ENCODE measurements at places on chromosomes 16 and 17.

DNA sequence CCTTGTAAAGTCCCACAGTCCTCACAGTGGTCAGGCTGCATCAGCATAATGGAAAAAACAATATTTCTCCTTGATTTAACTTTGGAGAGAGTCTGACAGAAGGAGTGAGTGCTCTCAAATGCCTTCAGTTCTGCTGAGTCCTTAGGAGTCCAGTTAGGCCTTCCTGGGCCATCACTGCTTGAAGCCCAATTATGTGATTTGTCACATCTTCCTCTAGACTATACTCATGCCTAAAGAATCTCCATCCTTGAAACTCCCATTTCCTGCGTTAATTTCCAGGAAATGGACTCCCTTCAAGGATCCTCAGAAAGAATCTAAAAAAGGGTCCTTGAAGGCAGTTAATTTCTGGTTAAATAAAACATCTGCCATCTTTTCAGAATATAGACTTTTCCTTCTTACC, 52.8 kb downstream of the SLFN5 start:
- DNase-seq, result no peak

GRCh38 chr16:27374804-27375425, 27.1 kb upstream of the IL21R start:
- DNase-seq, result peak; percentile 36

- no peak for DNase-seq
These were observed 17.5 kb downstream of the B9D1 start for GRCh38 chr17:19345067-19345460.

- no peak for DNase-seq
These were observed 2.1 kb downstream of the CPD start for GRCh38 chr17:30380643-30381339.

DNA sequence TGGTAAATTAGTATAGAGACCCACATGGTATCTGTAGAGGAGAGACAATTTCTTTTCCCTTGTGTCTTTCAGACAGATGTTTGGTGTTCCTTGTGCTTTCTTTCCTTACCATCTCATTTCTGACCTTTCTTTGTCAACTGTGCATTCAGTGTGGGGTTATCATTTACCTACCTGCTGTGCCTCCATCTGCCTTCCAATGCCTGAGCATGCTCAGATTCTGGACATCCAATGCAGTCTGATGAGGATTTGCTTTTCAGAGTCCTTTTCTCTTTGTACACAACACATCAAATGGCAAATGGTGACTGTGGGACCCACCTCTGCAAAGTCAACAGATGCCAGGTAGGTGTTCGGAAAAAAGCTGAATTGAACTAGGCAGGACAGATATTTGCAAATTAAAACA, 364.8 kb downstream of the CA10 start:
- no peak for DNase-seq

DNA sequence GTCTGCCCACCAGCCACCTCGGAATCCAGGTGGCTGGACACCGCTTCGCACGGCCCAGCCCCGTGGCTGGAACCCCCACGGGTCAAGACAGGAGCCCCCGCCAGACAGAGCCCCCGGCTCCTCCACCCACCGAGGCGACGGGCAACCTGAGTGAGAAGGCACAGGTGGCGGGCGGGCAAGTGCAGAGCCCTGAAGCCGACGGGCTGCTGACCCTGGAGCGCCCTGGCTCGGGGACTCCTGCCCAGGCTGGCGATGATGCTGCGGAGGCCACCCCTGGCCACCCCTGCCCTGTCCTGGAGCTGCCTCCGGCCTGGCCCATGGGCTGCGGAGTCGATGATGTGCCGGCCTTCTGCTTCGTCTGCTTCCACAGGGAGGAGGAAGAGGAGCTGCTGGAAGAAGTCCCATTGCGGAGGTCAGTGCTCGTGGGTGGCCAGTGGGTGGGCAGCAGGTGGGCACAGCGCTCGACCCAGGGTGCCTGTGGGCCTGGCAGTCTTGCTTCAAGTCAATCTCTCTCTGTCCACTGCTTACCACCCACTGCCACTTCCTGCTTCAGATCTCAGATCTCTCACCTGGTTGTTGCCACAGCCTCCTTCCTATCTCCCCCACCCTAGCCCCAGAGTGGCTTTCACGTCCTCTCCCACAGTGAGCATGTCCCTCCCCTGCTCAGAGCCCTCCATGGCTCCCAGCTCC, 33.1 kb upstream of the SBK1 start:
- no peak for DNase-seq

DNA sequence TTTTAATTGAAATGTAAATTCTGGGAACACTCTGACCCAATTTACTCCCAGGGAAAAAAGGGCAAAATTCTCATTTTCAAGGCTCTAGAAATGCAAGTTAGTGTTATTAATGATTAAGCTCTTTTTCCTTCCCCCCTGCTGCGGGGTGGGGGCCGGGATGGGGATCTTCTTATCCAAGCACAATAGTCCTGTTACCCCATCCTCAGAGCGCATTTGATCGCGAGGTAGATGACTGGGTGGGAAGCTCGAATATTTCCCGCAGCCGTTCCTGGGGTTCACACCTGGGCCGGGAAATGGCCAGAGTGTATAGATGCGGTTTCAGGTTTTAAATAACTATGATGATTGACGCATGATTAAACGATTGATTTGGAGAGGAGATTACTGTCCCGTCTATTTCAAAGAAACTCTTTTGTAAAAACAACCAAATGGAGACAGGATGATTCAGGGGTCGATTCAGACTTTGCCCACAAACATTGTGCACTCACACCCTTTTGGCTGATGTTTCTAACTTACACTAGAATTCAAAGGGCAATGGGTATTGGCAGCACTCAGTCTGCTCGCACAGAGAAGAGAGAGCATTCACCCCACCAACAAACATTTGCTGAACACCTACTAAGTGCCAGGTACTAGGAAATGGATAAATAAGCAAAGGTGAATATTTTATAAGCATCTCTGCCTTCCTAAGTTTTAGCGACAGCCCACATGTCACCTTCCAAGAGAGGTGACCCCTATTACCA, 55.0 kb downstream of the SALL1 start:
- no peak for DNase-seq

GRCh38 chr17:75133001-75133400, 1.5 kb upstream of the NT5C start:
- no peak for DNase-seq

DNA sequence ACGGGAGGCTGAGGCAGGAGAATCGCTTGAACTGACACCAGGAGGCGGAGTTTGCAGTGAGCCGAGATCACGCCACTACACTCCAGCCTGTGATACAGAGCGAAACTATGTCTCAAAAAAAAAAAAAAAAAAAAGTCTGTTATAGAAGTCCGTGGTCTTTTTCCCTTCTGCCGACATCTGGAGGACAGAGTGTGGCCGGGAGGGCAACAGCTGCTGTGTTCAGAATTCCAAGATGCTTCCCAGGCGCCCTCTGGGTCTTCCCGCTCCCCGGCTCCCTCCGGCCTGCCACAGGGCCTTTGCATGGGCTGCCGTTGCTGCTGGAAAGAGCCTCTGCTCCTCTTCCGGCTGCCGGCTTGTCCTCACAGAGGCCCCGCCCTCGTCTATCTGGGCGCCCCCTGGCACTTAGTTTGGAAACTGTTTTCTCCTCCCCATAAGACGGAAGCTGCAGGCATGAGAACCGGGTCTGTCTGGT, 2.4 kb upstream of the CACNA1H start:
- no peak for DNase-seq

GRCh38 chr16:70480127-70481105, 26.0 kb downstream of the FCSK start:
- no peak for DNase-seq

- DNase-seq, result no peak
These were observed 85.3 kb upstream of the NSRP1 start for GRCh38 chr17:30031214-30031869.

DNA sequence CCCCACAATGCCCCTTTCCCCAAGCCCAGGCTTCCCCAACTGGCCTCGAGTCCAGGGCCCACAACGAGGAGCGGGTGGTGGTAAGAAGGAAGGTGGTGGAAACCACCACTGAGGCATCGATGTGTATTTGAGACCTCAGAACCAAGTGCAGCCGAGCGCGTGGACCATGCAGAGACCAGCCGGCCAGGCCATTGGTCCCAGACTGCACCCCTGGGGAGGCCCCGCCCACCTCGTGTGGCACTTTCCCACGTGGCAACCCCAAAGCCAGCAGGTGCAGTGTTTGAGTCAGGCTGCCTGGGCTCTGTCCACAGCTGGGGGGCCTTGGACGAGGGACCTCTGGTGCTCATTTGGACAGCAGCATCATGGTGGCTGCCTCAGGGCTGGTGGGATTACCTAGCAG, 28.1 kb upstream of the BAHCC1 start:
- DNase-seq, result no peak

GRCh38 chr17:21289175-21289901, 4.8 kb downstream of the MAP2K3 start:
- no peak for DNase-seq

DNA sequence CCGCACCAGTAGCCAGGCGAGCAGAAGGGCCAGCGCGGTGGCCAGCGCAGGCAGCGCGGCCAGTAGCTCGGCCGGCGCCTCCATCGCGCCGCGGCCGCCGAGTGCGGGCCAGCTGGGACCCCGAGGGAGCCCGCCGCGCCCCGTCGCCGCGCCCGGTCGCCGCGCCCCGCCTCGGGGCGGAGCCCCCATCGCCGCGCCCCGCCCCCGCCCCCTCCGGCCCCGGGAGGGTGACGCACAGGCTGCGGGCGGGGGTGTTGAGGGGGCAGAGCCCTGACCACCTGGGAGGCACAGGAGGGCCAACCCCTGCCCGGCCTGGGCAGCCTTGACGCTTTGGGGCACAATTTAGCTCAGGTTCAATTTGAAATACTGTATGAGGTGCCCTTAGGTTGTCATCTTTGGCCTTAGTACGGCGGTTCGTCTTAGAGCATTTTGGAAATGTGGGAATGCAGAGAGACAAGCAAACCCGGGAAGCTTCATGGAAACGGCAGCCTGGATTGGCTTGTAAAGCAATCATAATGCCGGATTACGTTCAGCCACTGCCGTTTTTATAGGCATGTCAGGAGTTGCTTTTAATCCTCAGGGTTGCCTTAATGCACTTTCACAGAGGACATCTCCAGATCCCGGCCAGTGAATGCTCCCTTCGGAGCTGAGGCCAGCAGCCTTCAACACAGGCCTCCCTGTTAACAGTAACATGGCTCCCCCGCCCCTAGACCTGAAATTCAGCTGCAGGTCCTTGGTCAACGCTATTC, at the start of gene MXRA7:
TSS of gene MXRA7 (minus strand) at position 103 of the 749 bp plus-strand sequence. CDS start at position 84, 19 bp downstream.
- DNase-seq, result no peak

GRCh38 chr16:372302-372983, 2.1 kb upstream of the MRPL28 start:
- DNase-seq, result no peak

- DNase-seq, result no peak
These were observed 729.4 kb downstream of the CDH11 start for GRCh38 chr16:64392456-64392855.

- no peak for DNase-seq
These were observed 11.6 kb upstream of the NOS2 start for GRCh38 chr17:27811961-27812360.

- DNase-seq, result no peak
These were observed 242.4 kb upstream of the SALL1 start for GRCh38 chr16:51393381-51394005.

- DNase-seq, result no peak
These were observed 342.0 kb downstream of the XYLT1 start for GRCh38 chr16:17128791-17129190.

GRCh38 chr16:5412731-5413130, 315.1 kb upstream of the EEF2KMT start:
- no peak for DNase-seq

DNA sequence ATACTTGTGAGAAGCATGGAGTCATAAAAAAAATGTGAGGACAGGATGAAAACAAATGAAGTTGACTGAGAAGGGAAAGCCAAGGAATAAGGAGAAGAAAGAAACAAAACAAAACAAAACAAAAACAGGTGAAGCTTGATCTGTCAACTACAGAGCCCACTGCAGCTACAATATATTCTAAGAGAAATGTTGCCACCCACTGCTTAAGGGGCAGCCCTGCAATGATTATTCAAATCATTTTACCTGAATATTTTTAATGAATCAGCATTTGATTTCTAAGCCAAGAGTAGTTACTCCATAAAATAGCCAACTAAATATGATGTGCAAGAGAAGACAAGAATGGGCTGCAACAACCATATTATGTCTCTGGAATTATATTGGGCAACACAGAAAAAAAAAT, 252.0 kb upstream of the KIF2B start:
- DNase-seq, result no peak

DNA sequence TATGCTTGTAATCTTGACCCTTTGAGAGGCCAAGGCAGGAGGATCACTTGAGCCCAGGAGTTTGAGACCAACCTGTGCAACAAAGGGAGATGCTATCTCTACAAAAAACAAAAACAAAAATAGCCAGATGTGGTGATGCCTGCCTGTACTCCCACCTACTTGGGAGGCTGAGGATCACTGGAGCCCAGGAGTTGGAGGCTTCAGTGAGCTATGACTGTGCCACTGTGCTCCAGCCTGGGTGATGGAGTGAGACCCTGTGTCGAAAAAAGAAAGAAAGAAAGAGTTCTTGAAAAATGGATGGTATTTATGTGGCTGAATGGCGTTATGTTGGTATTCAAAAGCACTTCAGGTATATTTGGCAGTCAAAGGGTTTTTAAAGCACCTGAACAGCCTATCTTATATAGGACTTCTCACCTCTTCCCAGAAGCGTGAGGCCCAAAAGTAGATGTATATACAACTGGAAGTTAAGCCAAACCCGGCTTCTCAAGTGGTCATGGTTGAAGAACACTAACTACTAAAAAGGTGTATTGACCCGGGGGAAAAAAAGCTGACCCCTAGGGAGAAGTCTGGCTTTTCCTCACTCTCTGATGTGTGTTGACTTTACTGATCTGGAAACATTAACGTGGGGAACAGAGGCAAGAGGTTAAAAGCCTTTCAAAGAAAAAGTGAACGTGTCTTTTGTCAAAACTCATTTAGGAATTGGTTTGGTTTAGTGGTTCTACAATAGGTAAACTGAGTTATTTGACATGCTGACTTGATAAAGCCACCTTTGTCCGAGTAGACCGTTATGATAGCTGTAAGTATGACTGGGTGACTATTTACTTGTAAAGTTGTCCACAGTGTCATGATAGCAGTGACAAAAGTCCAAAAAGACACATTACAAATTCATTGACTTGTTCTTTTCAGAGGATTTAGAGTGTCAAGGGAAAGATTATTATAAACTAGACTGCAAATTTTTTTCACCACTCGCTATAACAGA, 183.4 kb downstream of the IRX3 start:
- DNase-seq, result no peak

All from thoracic aorta (tissue), 2 donors.